Activated effector memory CD4-positive, alpha-beta T cell treated with anti-CD3 and anti-CD28 coated beads, Interleukin-2, amount 50 U/mL, for 16 hours (primary cell): ENCODE measurements at places on chromosomes 1 and 21.

GRCh38 chr1:54745274-54745673, 19.0 kb downstream of the PARS2 start:
- DNase-seq = no peak

DNA sequence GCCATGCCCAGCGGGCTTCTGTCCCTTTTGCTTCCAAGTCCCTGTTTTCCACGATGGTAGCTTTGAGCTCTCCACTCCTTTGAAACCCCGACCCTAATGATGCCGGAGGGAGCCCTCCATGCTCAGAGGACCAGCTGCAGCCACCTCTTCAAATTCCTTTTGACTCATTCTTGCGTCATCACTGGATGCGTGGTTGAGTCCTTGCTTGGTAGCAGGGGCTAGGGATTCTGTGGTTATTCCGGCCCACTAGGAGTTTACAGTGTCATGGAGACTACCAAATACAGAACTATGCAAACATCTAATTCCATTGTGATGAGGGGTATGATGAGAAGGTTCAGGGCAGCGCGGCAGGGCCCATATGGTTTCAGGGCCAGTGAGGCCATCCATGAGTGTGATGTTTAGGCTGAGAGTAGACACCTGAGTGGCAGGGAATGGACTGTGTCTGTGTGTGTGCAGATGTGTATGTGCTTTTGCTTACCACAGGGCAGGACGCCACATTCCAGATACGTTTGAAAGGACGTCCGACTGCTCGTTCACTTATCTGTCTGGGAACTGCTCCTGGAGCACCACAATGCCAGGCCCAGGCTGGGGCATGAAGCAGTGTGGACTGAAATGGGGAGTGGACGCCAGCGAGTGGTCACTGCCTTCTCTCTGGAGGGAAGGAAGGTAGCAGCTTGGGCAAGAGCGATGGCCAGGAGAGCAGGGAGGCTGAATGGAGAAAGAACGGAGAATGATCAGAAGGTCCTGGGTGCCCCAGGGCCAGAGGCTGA, 30.4 kb upstream of the ZBTB21 start:
- DNase-seq = no peak

- peak; percentile 55 for DNase-seq
Observed at GRCh38 chr21:42583477-42584295, 69.7 kb upstream of the PDE9A start.

GRCh38 chr1:230476622-230477003, 50.5 kb upstream of the PGBD5 start:
- no peak for DNase-seq

- DNase-seq = no peak
Observed at GRCh38 chr1:36257375-36257767, 33.1 kb downstream of the THRAP3 start.

GRCh38 chr1:34970829-34971228, 14.3 kb downstream of the TMEM35B start:
- no peak for DNase-seq

GRCh38 chr1:173153503-173153902, 53.6 kb downstream of the TNFSF4 start:
- DNase-seq = no peak

DNA sequence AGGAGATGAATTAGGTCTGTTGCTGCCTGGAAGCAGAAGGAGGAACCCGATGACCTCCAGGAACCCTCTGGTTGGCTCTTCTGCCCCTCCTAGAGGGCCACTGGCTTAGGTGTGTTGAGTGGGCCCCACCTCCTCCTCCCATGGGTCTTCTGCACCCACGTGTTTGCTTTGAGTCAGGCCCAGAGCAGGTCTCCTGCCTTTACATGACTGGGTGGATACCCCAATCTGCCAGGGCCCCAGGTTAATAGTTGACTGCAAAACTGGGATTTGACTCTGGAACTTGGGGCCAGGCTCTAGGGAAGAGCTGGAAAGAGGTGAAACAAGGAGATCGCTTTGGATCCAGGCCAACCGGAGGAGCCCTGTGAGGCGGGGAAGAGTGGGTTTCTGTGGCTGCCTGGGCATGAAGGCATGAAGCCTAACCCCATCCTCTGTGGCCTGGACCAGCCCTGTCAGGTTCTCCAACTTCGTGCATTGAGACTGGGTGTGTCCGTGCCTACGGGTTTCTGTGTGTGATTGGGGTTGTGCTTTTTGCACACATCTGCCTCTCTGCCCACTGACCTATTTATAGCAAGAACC, 7.8 kb upstream of the LAD1 start:
- no peak for DNase-seq

GRCh38 chr1:243892456-243892855, 42.4 kb upstream of the AKT3 start:
- no peak for DNase-seq

GRCh38 chr1:28602536-28603439, 10.7 kb downstream of the RAB42 start:
- DNase-seq = no peak

DNA sequence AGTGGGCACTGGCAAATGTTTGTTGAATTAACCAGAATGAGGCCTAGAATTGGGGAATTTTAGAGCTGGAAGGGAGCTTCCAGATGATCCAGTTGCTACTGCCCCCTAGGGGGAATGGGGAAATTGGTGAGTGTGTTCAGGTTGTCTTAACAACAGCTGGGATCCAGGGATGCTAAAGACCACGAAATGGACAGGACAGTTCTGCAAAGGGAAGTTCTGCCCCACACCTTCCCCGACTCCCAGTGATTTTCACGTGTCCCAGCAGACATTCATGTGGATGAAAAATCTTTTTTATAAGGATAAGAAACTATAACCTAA, 33.9 kb downstream of the TRIM62 start:
- no peak for DNase-seq

DNA sequence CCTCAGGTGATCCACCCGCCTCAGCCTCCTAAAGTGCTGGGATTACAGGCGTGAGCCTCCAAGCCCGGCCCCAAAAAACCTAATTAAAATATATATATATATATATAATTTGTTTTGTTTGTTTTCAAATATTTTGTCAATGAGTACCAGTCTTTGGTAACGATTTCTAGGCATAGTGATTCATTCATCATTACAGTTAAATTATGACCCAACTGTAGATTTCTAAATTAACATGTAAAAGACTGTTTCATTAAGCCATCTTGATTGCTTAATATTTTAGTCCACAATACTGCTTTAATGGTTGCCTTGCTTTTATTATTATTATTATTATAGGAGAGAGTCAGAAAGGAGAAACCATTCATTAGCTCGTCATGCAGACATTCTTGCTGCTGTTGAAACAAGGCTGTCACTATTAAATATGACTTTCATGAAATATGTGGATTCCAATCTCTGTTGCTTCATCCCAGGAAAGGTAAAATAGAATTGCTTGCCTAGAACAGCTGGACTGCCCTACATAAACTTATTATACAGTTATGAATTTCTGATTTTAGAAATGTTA, 19.9 kb downstream of the FBXO28 start:
- DNase-seq = no peak

GRCh38 chr1:203764105-203765028, 616 bp upstream of the LAX1 start:
- no peak for DNase-seq
